ENCODE measurements at places on chromosomes 11 and 22.

DNA sequence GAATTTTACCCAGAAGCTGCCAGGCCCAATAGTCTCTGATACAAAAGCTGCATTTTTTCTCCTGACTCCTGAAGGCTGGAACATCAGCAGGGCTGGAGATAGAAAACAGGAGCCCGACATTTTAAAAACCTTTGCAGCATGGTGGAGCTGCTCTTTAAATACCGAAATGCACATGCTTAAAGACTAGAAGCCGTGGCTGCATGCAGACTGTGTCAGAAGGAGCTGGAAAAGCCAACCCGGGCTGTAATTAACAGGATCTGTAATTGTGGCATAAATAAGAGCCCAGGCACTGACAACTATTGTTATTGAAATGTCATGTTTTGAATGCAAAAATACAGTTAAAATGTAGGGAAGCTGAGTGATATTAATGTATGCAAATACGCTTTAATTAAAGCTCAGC, 304.9 kb upstream of the PLET1 start:
- no peak for DNase-seq

DNA sequence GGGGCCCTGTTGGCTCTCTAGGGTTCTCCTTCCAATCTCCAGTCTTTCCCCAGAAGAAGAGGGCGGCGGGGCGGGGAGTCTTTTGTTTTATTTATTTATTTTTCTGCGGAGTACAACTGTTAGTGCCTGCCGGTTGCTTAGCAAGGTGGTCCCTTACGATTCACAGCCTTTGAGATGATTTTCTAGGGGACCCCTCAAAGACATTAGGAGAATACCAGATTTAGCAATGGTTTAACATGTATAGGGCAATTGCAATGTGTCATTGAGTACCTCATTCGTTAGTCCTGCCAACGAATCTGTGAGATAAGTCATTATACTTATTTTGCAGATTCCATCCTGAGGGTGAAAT, 307 bp upstream of the MRPL16 start:
- DNase-seq = no peak

DNA sequence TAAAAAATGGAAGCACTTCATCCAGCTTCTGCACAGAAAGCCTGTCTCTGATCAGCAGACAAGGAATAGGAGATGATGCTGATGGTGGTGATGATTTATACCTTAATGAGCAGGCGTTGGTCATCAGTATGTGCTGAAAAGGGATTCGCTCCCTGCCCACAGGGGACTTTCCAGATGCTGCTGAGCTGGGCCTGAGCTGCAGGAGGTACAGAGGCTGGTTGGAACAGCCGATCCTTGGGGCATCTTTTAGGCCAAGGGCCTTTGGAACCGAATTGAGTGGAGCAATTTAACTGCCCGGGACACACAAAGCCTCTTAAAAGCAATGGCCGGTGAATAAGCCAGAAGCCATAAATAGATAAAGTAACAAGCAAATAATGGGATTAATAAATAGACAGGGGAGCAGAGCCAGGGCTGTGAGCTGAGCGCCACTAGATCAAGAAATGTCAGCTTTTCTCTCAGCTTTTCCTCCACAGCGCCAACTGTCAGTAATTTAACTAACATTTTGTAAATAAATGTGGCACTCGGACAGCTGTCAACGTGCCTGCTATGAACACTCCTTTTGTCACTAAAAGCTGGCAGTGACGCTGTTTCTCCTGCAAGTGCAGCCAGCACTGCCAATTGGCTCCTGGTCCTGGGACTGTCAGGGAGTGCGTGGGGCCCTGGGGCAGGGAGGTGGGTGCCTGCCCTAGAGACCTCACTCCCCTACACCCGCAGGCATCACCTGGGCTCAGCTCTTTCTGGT, 562.3 kb downstream of the NTM start:
- DNase-seq = no peak

GRCh38 chr11:47234669-47235100, 13.9 kb downstream of the ACP2 start:
- no peak for DNase-seq

DNA sequence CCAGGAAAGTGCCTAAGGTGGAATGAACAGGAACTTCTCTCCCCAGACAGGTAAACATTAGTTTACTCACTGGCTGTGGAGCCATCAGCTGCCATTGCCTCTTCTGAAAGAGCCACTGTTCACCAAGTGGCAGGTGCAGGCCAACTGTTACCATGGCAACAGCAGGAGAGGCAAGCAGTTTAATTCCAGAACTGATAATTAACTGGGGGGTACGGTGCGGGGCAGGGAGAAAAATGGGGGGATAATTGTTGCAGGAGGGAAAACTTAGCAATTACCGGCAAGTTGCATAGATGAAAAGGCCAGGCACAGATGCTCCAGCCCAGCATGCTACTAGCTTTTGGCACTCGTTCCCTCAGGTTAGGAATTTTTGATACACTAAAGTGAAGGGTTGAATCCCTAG, 85.1 kb downstream of the TRIM44 start:
- DNase-seq = no peak

DNA sequence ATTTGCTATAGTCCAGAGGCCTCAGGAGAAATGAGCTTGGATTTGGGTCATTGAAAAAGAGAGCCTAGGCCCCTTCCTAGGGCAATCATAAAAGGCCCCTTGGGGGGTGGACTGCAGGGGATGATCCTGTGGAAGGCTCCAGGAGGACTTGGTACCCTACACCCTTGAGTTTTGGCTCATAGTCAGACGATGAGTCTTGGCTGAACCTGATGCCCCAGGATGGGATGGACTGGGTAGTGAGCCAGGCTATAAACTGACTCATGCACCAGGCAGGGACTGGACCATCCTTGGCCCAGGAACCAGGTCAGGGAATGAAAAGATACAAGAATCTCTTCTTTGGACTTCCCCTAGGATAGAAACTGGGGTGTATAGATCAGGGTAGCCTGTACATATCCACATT, 54.2 kb downstream of the NAV2 start:
- no peak for DNase-seq

- DNase-seq = no peak
Measured at GRCh38 chr11:102981324-102981910, 25.9 kb upstream of the MMP13 start.

- DNase-seq = no peak
Measured at GRCh38 chr11:14021738-14022137, 59.2 kb downstream of the SPON1 start.
